ENCODE measurements at places on chromosomes 5 and 9.

DNA sequence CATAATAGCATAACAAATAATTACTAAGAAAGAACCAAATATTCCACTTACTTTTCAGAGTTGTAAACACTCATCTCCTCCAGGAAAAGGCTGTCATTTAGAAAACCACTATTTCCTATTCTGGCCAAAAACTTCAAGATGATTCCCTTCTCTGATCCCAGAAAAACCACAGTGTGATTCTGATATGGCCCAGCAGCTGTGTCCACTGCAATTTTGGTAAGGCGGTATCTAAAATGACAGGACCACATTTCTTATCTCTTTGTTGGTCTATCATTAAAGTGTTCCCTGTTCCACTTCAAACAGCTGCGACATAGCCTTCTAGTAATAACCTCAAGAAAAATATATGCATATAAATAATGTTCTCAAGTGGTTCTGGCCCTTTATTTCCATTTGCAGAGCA lies 96.1 kb downstream of the SEMA6A start:
- DNase-seq: no peak

GRCh38 chr5:177093082-177093712 lies 6.5 kb downstream of the FGFR4 start:
- no peak for DNase-seq

- peak; percentile 26 for DNase-seq
Measured at GRCh38 chr9:112361601-112362000, 18.3 kb upstream of the HSDL2 start.

- no peak for DNase-seq
Measured at GRCh38 chr9:124913378-124913777, 27.5 kb downstream of the GOLGA1 start.

- no peak for DNase-seq
Measured at GRCh38 chr9:70060883-70061507, 17.3 kb downstream of the MAMDC2 start.

DNA sequence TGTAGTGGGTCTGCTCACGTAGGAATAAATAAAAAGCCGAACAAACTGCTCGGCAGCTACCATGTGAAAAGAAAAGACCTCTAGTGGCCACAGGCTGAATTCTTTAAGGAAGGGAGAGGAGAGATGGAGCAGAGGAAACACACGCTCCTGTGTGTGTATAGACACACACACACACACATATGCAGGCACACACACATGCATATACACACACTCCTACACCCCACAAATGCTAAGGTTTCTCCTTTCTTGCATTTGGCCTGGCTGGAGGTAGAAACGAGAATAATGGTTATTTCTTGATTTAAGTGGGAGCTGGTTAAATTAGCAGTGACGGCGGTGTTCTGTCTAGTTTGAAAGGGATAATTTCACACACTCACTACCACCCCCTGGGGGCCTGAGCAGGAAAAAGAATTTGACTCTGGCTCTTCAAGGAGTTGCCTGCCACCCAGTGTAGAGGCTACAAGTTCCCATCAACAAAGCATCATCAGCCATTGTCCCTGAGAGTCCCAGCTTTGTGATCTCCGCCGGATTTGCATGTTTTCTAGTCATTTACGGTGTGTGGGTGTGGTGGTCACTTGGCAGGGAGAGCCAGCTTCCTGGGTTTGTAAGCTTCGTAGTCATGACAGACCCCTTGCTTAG lies at the start of gene INSYN2B:
Gene INSYN2B (minus strand): TSS at position 78 of the 636 bp plus-strand sequence. CDS start 96,597 bp downstream, outside the sequence.
- peak; percentile 88 for DNase-seq

All from right kidney (tissue), 9 donors.